ENCODE measurements at places on chromosomes 2 and 18. TPM values are rescaled to one million over a fixed set of nuclear protein-coding genes. Genes with fewer than 3 reads are reported as not detected.

The LRRTM4 gene
- not detected for total RNA-seq

GRCh38 chr2:11967946-11968465, 221.6 kb downstream of the LPIN1 start:
- no peaks in the 10 kb centered on the region for H3K4me1 ChIP-seq
- no peaks in the 10 kb centered on the region for H3K27me3 ChIP-seq
- H3K27ac ChIP-seq = no peak overlapping the region
- no peak overlapping the region for H3K4me3 ChIP-seq

The FAM161A gene
- 6.7 TPM for total RNA-seq

The SUMO1 gene
- total RNA-seq = 17.8 TPM

The KYNU gene
- not detected for total RNA-seq

The CABLES1 gene
- total RNA-seq = 24.0 TPM

DNA sequence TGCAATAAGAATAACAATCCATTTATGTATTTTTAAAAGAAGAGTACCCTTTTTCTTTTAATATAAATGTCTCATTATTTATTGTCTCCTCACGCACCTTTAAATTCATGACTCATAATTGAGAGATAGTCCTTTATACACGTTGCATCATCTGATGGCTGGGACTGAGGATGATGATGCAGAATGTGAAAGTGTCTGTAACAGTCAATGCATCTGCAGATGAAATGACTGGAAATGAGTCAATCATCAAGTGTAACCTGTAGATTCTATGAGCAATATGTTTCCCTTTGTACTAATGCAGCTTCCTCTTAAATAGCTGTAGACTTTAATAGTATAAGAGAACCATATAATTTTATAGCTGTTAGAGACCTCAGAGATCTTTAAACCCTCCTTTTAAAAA, 26.1 kb upstream of the SYT4 start:
- H3K36me3 ChIP-seq = no peaks in the 10 kb centered on the region
- no peak overlapping the region for H3K4me3 ChIP-seq
- no peak for DNase-seq
- H3K4me1 ChIP-seq = no peaks in the 10 kb centered on the region
- no peaks in the 10 kb centered on the region for H3K27me3 ChIP-seq

Measured in stomach (tissue), 19 donors.